Urinary bladder (tissue), 4 donors: ENCODE measurements at places on chromosomes 2 and 18. TPM values are rescaled to one million over a fixed set of nuclear protein-coding genes. Genes with fewer than 3 reads are reported as not detected.

The GPR35 gene
- 0.63 TPM for total RNA-seq

The VWC2L gene
- total RNA-seq = not detected

The XIRP2 gene
- total RNA-seq = 5.8 TPM

The FZD7 gene
- 69.5 TPM for total RNA-seq

The PRKAG3 gene
- 1.2 TPM for total RNA-seq

GRCh38 chr2:19579461-19579860, 221.0 kb upstream of the OSR1 start:
- DNase-seq = no peak

GRCh38 chr2:43985359-43985758, 10.4 kb downstream of the LRPPRC start:
- no peak for DNase-seq

GRCh38 chr18:13520306-13520705, 206.1 kb downstream of the FAM210A start:
- DNase-seq = no peak

DNA sequence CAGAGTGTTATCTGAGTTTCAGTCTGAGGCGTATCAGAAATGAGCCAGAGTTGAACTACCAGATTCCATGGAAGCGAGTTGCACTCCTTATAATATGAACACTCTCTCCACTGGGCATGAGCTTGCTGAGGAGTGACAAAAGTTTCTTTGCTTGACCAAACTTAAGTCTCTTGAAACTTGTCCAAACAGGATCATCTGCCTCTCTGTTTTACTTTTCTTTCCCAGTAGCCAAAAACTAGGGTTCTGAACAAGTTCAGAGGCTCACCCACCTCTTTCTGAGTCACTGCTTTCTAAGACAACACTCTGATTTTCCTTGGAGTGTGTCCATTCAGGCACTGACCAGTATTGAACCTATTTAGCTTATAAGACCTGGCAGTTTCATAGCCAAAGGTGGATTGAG, 233.2 kb upstream of the TCF4 start:
- DNase-seq = no peak
